Activated CD8-positive, alpha-beta T cell treated with anti-CD3 and anti-CD28 coated beads for 36 hours (primary cell): ENCODE measurements at places on chromosomes 3 and 15. TPM values are rescaled to one million over a fixed set of nuclear protein-coding genes. Genes with fewer than 3 reads are reported as not detected.

KIF23 gene
- 45.4 TPM for total RNA-seq

IMPG2 gene
- 0.13 TPM for total RNA-seq

EFCAB12 gene
- total RNA-seq = 0.65 TPM

GUCA1C gene
- not detected for total RNA-seq

SLC2A2 gene
- total RNA-seq = not detected

USP50 gene
- not detected for total RNA-seq

EPHB3 gene
- 0.07 TPM for total RNA-seq

ANKUB1 gene
- total RNA-seq = not detected

ACSBG1 gene
- total RNA-seq = 0.18 TPM

FAM219B gene
- total RNA-seq = 44.7 TPM

SCAANT1 gene
- total RNA-seq = not detected

CKMT1A gene
- total RNA-seq = 0.32 TPM

SLCO2A1 gene
- total RNA-seq = not detected
